ENCODE measurements at places on chromosomes 5 and 9.

- no peak for DNase-seq
These were observed 152.7 kb downstream of the ADCY2 start for GRCh38 chr5:7548596-7548995.

- peak; percentile 37 for DNase-seq
These were observed 65.2 kb downstream of the RAI14 start for GRCh38 chr5:34721327-34721726.

GRCh38 chr5:40605295-40605958 lies 74.3 kb upstream of the PTGER4 start:
- peak; percentile 28 for DNase-seq

DNA sequence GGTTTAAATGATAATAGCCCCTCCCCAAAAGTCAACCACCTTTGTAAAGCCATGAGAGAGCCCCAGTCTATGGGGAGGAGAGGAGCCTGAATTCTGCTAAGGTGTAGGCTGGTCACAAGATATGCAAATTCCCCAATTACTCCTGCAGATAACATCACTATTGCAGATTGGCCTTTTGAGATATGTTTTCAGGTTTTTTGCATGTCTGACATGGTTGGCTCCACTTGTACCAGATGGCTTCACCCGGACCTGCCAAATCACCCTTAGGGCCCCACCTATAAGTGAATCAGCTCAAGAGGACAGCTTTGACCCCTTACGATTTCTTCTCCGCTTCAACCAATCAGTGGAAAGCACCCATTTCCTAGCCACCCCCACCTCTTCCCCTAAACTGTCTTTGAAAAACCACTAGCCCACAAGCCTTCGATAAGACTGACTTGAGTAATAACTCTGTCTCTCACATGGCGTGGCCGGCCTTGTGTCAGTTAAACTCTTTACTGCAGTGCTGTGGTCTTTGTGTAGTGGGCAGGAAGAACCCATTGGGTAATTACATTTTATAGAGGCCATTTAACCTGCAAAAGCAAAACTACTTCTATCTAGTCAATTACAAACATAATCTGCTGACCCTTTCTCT lies 69.7 kb downstream of the PRLR start:
- DNase-seq: no peak

GRCh38 chr5:65034813-65035209 lies 266.1 kb downstream of the CWC27 start:
- DNase-seq: no peak

DNA sequence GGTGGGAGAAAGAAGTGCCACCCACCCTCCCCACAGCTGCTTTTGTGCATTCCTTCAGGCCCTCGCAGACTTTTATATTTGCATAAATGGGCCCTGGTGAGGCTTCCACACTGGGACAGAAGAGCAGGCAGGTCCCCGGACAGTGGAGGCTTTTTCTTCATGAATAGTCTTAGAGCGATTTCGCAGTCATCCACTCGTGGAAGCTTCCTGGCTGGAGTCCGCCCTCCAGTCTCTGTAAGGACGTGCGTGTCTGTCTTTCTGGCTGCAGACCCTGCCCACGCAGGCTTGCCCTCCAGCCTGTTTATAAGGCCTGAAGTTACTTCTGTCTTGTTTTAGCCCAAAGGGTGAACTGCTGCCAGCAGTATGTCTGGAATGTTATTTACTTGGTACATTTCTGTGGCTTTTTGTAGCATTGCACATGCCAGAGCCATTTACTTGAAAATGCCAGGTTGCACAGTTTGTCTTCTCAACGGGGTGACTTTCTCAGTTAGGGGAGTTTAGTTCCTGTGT lies 195.7 kb downstream of the AOPEP start:
- peak; percentile 89 for DNase-seq

- DNase-seq: peak; percentile 89
These were observed 33.4 kb upstream of the TTC1 start for GRCh38 chr5:159975462-159976019.

GRCh38 chr5:154059039-154059430 lies 20.3 kb downstream of the MFAP3 start:
- DNase-seq: no peak

DNA sequence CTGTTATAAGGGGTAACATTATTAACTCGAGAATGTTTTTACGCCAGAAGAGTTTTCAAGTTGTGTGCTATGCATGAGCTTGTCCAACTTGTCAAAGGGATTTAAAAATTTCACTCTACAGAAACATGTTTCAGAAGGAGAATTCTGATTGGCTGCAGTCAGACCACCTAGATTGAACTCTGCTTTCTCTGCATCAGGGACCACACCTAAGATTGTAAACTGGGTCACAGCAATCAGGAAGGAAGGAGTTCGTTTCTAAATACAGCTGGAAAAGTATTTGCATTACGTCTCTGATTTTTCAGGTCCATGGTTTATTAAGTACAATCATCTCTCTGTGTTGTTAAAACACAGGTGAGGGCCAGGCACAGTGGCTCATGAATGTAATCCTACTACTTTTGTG lies 5.8 kb downstream of the GLRX start:
- no peak for DNase-seq

GRCh38 chr9:134434894-134435506 lies 108.7 kb downstream of the RXRA start:
- peak; percentile 98 for DNase-seq

- no peak for DNase-seq
These were observed 552.2 kb upstream of the ZNF462 start for GRCh38 chr9:106310782-106311181.

GRCh38 chr9:109990541-109990940 lies 210.5 kb downstream of the PALM2AKAP2 start:
- DNase-seq: peak; percentile 54

GRCh38 chr5:137470111-137470920 lies 28.8 kb downstream of the SPOCK1 start:
- DNase-seq: peak; percentile 100

GRCh38 chr9:131731237-131731636 lies 8.6 kb downstream of the RAPGEF1 start:
- peak; percentile 42 for DNase-seq

GRCh38 chr5:96121364-96121763 lies 159.7 kb upstream of the ELL2 start:
- peak; percentile 18 for DNase-seq

DNA sequence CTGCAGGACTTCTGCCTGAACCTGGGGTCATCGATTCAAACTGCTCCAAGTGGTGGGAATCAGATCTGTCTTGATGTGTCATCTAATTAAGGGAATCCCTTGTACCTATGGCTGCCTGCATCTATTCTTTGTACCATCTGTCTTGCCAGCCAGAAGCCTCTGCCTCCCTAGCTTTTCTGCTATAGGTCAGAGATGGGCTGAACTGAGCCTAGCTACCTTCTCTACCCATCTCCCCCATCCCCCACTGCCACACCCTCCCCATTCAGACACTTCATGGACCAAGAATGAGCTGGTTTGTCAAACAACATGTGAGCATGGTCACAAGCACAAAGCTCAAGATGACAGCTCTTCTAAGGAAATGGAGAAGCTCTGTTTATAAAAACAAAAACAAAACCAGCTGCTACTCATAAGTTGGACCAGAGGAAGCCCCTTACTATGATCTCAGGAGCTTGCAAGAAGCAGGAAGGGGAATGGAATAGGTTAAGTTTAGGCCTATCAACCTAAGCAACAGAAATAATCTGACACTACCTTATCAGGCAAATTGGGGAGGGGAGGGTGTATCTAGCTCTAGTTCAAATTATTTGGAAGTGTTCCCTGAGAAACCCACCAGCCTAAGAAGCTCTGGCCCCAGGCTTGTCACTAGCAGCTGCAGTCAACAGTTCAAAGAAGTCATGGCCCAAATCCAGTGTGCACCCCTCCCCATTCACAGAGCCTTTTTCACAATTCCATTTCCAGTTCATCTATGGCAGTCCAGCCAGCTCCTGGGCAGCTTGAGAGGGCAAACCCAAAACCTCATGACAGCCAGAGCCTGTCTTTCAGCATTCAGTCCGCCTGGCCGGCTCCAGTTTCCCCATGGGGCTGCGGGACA lies 29.9 kb downstream of the SKP1 start:
- DNase-seq: peak; percentile 12

DNA sequence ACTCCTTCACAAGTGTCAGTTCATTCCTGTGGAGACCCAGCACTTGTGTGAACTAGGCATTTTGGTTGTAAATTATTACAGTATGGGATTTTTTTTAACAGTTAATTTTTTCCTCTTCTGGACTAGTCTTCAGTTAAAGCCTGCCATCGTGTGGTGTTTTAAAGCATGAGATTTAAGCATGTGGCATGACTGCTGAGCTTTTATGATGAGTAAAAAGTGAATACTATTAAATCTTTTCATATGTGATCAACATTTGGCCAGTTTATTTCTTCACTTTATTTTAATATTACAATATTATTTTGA lies 25.0 kb downstream of the LMNB1 start:
- DNase-seq: peak; percentile 69

DNA sequence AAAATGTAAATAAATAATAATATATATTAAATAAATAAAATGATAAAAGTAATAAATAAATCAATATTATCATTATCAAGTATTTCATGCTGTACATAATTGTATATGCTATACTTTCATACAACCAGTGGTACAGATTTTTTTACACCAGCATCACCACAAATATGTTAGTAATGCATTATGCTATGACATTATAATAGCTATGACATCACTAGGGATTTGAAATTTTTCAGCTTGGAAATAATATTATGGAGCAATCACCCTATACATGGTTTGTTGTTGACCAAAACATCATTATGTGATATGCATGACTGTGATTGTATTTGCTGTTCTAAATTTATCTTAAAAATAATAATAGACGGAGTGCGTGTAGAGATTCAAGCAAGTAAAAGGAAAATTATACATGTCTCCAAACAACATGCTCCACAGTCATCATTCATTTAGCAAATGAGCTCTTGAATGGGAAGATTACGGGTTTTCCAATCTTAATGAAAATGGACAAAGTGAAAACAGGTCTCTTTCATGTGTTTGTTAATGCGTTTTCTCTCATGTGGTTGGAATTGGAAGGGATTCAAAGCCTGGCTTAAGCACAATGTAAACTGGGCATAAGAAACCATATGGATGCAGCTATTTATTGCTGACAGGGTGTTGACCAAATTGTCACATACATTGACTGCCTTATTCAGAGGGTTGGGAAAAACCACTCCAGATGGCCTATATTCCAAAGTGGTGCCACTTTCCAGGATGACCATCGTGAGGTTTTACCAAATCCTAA lies 643.0 kb upstream of the RGMB start:
- no peak for DNase-seq

DNA sequence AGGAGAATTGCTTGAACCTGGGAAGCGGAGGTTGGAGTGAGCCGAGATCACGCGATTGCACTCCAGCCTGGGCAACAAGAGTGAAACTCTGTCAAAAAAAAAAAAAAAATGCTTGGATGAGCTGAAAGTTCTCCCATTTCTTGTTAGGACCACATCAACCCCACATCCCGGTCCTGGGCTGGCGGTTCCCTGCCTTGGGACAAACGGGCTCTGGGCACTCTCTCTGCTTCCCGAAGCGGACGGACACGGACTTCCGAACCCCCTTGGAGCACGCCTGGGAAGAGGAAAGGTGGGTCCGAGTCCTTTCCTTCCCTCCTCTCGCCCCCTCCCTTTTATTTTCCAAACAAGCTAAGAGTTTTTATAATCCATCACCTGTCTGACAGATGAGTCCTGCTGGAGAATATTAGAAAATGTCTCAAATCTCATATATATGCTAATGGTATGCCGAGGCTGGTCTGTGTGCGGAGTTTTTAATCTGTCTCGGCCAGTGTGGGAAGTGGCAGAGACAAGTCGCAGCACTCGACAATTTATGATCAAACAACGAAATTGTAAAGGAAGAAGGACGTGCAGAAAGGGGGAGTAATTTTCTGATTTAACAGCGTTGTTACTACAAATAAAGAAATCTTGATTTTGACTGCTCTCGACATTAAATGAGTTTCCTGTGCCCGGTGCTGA lies 257.9 kb upstream of the IRX4 start:
- no peak for DNase-seq

GRCh38 chr9:123929177-123929869 lies 603 bp downstream of the DENND1A start:
- DNase-seq: no peak

DNA sequence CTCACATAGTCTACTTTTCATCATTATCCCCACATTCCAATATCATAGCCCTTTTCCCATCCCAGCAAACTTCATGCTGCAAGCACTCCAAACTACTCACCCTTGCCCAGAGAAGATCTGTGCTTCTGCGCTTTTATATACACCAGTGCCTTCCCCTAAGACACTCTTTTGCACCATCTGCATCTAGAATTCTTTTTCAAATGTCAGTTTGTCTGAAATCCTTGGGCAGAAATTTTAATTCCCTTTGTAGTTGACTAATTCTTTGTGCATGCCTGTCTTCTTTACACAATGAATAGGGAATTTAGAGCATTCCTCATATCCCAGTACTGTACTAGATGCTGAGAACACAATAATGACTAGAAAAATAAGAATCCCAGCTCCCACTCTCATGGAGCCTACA lies 298.9 kb downstream of the KCNN2 start:
- DNase-seq: no peak

- DNase-seq: no peak
These were observed 4.3 kb downstream of the CNOT8 start for GRCh38 chr5:154862766-154863165.

DNA sequence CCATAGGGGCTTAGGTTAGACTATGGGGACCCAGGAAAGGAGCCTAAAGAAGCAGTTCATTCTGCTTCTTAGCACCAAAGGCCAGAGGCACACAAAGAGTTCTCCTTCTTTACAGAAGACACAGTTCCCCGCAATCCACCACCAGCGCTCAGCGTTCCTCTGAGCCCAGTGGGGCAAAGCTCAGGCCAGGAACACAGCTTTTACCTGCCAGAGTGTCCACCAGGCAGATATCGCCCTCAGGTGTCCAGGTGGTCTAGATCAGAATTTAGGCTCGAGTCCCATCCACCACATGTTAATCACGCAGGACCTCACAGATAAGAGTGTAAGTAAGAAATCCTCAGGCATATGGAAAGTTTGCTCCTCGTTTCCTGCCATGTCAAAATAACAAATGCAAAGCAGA lies 53.0 kb downstream of the UBE2QL1 start:
- no peak for DNase-seq

All from fibroblast of mammary gland (primary cell).